ENCODE measurements at places on chromosomes 16 and 17.

DNA sequence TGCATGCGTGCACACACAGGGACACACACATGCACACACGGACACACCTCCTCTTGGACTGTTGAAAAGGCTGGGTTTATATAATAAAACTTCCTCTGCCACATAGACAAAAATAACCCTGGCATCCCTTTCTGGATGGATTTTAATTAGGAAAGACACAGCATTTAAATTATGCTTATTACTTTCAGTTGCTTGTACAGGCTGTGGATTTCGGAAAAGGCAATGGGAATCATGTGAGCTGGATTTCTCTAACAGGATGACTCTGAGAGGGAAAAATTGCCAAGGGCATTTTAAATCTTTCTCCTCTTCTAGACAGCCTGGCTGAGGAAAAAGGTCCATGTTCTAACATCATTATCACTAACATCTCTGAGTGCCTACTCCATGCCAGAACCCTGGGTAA lies 75.9 kb downstream of the HLF start:
- H3K4me1 ChIP-seq, result no peaks in the 10 kb centered on the region
- no peak overlapping the region for H3K4me3 ChIP-seq
- H3K36me3 ChIP-seq, result no peaks in the 10 kb centered on the region
- no peak overlapping the region for H3K27ac ChIP-seq
- H3K27me3 ChIP-seq, result no peaks in the 10 kb centered on the region

DNA sequence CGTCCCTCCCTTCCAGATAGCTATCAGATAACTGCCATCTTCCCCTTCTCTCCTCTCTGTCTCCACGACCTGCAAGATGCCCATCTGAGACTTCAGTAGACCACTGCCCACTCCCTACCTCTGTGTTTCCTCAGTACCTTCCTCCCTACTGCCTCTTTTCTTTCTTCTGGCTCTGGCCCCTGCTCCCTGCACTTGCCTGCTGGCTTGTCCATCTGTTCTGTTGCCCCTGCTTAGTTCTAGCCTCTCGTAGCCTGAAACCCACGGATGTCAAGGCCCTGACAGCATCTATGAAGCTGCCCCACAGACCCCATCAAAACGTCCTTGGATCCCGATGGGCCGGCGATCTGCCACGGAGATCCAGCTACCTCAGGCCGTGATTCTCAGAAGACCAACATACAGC lies 53.0 kb downstream of the ELAC2 start:
- no peak overlapping the region for H3K4me3 ChIP-seq
- no peak for DNase-seq
- no peaks in the 10 kb centered on the region for H3K27me3 ChIP-seq
- no peaks in the 10 kb centered on the region for H3K4me1 ChIP-seq

GRCh38 chr16:11666103-11667055 lies 1.9 kb upstream of the SNN start:
- no peaks in the 10 kb centered on the region for H3K36me3 ChIP-seq
- no peak overlapping the region for H3K27ac ChIP-seq
- H3K4me1 ChIP-seq, result no peaks in the 10 kb centered on the region
- H3K27me3 ChIP-seq, result no peaks in the 10 kb centered on the region
- no peak overlapping the region for H3K4me3 ChIP-seq

DNA sequence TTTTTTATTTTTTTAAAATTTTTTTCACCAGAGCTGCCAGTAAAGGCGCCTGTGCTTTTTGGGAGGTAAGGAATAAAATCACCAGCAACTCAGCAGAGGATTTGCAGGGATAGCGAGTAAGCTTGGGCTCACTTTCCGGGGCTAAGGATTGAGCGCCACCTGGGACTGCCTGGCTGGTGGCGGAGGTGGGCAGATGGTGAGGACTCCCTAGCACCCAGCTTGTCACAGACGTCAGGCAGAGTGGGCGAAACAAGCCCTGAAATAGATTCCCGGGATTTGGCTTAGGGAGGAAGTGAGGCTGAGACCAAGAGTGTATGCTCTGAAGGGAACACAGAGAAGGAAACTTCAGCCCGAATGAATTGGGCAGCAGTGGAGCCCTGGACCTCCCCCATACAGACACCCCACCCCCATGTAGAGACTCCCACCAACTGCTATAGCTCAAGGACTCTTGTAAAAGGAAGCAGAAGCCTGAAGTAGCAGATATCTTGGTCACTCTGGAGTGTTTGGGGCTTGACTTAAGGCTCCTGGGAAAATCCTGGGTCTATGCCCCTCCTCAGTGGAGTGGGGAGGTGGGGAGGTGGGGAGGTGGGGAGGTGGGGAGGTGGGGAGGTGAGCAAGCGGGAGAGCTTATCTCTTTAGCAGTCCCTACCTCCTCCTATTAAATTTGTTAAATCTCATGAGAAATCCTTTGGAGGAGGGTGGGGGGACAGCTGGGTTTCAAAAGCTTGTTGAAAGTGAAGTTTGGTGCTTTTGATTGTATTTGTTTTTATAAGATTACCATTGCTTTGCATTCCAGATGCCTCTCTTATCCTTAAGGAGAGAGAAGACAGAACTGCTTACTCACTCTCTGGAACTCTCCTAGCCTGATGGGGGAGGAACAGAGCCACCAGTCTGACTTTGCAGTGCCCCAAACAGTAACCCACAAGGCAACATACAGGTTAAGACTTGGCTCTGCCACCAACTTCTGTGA lies 8.2 kb downstream of the ARL4D start:
- H3K36me3 ChIP-seq, result no peaks in the 10 kb centered on the region
- H3K4me3 ChIP-seq, result no peak overlapping the region
- no peak overlapping the region for H3K27ac ChIP-seq
- no peak for DNase-seq
- no peaks in the 10 kb centered on the region for H3K4me1 ChIP-seq

GRCh38 chr17:56257075-56257474 lies 103.8 kb downstream of the ANKFN1 start:
- no peaks in the 10 kb centered on the region for H3K4me1 ChIP-seq
- no peak overlapping the region for H3K27ac ChIP-seq
- DNase-seq, result no peak
- H3K36me3 ChIP-seq, result no peaks in the 10 kb centered on the region

DNA sequence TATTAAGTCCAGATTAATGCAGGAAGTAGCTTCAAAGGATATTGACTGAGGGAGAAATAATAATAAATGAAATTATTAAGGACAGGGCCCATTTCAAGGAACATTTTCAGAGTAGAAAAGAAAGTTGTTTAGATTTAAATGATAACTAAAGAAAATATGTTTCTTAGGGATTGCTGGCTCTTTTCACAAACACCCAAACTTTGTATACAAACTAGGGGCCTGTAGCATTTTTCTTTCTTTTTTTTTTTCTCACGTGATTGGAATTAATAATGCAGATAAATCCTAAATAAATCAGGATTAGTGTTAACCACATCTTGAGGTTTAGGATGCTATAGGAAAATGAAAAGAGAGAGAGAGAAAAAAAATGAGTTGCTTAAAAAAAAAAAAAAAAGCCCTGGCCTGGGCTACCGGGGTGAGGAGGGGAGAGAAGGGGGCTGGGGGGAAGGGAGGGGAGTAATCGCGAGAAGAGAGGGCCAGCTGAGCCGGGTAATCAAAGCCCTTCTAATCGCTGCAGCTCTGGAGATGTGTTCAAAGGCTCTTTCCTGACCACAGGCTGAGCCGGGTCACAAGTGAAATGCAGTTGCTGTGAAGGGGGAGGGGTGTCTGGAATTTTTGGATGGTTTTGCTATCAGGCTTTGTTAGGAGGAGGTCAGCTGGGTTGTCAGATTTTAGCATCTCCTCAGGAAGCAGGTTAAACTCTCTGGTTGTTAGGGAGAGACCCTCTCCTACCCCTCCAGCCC lies 104.6 kb upstream of the ZFHX3 start:
- H3K4me3 ChIP-seq, result no peak overlapping the region
- no peak overlapping the region for H3K27ac ChIP-seq
- no peak for DNase-seq
- no peaks in the 10 kb centered on the region for H3K36me3 ChIP-seq

DNA sequence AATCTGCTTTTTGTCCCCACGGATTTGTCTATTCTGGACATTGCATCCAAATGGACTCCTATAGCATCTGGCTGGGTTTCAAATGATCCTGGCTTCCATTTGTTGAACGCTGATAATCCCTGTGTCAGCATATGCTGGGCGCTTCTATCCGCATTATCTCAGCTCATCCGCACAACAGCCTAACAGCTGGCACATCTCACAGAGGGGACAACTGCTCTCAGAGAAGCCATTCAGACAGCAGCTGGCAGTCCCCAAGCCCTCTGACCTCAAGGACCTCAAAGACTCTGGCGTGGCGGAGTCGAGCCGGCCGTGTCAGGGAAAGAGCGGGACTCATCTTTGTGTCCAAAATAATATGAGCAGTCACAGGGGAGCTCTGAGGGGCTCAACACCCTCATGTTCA lies 82.3 kb downstream of the NT5M start:
- H3K27me3 ChIP-seq, result no peaks in the 10 kb centered on the region
- no peaks in the 10 kb centered on the region for H3K4me1 ChIP-seq
- no peaks in the 10 kb centered on the region for H3K36me3 ChIP-seq
- no peak overlapping the region for H3K4me3 ChIP-seq
- H3K27ac ChIP-seq, result no peak overlapping the region

DNA sequence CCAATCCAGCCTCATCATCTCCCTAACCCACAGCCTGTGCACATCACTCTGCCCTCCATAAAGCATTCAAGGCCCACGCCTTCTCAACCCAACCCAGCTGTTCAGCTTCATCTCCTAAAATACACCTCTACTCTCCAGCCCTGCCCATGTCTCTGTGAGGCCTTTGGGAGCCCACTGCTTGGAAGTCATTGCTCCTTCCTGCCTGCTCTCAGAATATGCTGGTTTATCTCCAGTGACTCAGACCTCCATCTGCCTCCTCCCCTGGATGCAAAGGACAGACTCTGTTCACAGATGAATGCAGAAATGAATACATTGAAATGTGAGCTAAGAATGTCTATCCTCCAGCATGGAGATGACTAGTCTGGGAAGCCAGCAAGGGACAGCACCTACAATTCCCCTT lies 19.0 kb downstream of the KCNG4 start:
- no peak for DNase-seq
- no peak overlapping the region for H3K27ac ChIP-seq
- H3K36me3 ChIP-seq, result no peaks in the 10 kb centered on the region

DNA sequence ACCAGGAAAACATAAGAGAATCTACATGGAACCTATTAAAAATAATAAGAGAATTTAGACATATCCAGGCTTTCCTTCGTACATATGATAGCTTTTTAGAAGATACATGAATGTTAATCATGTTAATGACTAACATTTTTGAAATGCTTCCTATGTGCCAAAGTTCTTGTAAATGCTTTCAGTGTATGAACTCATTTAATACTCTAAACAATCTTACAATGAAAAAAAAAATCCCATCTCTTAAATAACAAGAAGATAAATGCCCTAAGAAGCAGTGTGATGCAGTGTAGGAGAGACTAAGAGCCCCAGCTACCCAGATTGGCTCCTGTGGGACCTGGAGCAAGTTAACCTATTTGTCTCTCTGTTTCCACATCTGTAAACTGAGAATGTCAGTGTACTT lies 220.4 kb upstream of the MYOCD start:
- no peaks in the 10 kb centered on the region for H3K27me3 ChIP-seq
- DNase-seq, result no peak
- H3K27ac ChIP-seq, result no peak overlapping the region
- no peaks in the 10 kb centered on the region for H3K4me1 ChIP-seq

- no peaks in the 10 kb centered on the region for H3K27me3 ChIP-seq
- H3K4me1 ChIP-seq, result no peaks in the 10 kb centered on the region
- no peak overlapping the region for H3K4me3 ChIP-seq
- DNase-seq, result no peak
- H3K36me3 ChIP-seq, result no peaks in the 10 kb centered on the region
Observed at GRCh38 chr17:15122857-15123256, 142.3 kb downstream of the PMP22 start.

GRCh38 chr16:53369921-53370320 lies 64.3 kb upstream of the RBL2 start:
- no peak overlapping the region for H3K4me3 ChIP-seq
- H3K4me1 ChIP-seq, result no peaks in the 10 kb centered on the region
- DNase-seq, result no peak
- no peaks in the 10 kb centered on the region for H3K27me3 ChIP-seq
- H3K36me3 ChIP-seq, result no peaks in the 10 kb centered on the region

- H3K27me3 ChIP-seq, result no peaks in the 10 kb centered on the region
- no peak overlapping the region for H3K4me3 ChIP-seq
- no peaks in the 10 kb centered on the region for H3K4me1 ChIP-seq
- peaks cover 85% of the 10 kb centered on the region for H3K36me3 ChIP-seq
Observed at GRCh38 chr17:4892499-4893221, 6.7 kb upstream of the C17orf107 start.

DNA sequence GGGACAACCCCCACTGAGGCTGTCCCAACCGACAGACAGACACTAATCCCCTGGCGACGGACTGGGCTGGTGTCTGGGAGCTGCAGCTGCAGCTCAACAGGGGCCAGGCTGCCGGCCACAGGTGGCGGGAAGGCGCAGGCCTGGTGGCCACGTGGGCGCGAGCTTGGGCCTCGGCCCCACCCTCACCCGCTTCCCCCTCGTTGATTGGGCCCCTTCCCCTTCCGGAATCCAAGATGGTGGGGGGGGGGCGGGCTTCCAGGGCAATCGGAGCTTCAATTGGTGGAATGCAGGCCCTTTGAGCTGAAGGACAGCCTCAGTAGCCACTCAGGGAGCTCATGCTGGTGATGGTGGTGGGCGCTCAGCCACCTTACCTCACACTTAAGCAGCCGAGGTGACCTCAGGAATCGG lies 8.7 kb upstream of the TBX4 start:
- no peaks in the 10 kb centered on the region for H3K4me1 ChIP-seq
- DNase-seq, result no peak
- H3K4me3 ChIP-seq, result no peak overlapping the region
- H3K27me3 ChIP-seq, result no peaks in the 10 kb centered on the region

DNA sequence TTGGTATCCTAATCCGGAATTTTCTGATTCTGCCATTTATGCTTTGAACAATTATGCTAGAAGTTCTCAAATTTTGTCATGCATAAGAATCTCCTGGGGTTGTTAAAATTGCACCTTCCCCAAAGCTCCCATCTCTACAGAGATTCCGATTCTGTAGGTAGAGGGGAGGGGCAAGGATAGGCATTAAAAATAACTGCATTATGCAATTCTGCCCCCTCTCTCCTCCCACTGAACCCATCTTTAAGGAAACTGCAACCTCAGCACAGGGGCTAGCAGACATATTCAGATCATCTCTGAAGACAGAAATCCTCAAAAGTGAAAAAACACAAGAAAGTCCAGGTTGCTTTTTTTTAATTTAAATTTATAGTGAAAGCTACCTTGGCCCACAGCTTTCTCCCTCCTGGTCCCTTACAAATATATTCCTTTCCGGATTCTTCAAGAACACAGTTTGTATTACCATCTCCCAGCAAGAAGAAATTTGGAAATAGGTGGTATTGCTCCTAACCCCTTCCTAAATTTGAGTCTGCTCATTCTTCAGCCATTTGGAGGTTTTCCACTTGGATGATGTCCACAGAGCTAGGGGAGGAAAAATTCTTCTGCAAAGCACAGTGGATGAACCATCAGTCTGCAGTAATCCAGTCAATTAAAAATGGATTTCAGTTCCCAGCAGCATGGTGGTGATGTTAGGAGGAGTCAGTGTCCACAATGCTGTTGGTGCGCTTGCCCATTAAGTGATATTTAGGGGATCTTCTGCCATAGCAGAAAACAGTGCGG lies 67.7 kb downstream of the RBFOX1 start:
- H3K27me3 ChIP-seq, result no peaks in the 10 kb centered on the region
- no peak for DNase-seq
- H3K36me3 ChIP-seq, result no peaks in the 10 kb centered on the region
- no peak overlapping the region for H3K4me3 ChIP-seq
- H3K4me1 ChIP-seq, result no peaks in the 10 kb centered on the region

GRCh38 chr17:42276359-42276608 lies at the start of gene STAT5B:
Gene STAT5B, minus strand, starts transcription at chr17:42276391. Its CDS starts 44,264 bp downstream, at chr17:42232127.
- H3K4me3 ChIP-seq, result peak within 1 kb of the TSS; percentile 94
- H3K27ac ChIP-seq, result peak within 1 kb of the TSS; percentile 88
- H3K36me3 ChIP-seq, result no peaks in the 10 kb centered on the region
- DNase-seq, result peak; percentile 81

Data from ascending aorta (tissue), 2 donors.